Stimulated activated CD8-positive, alpha-beta memory T cell treated with anti-CD3 and anti-CD28 coated beads, Interleukin-4, amount 100 ng/mL, for 48 hours (primary cell): ENCODE measurements at places on chromosomes 4 and X.

DNA sequence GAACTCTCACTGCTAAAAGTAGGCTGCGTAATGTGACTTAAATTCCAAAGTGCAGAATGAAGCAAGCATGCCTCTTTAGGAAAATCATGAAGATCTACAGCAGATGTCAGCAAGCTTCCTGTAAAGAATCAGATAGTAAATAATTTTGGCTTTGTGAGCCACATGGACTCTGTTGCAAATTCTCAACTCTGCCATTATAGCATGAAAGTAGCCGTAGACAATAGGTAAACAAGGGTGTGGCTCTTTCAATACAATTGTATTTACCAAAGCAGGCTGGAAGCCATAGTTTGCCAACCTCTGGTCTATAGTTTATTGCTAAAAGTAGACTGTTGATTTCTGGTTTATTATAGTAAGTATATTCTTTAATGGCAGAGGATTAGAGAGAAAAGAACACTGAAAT, 80.3 kb upstream of the FAM9B start:
- DNase-seq: no peak

DNA sequence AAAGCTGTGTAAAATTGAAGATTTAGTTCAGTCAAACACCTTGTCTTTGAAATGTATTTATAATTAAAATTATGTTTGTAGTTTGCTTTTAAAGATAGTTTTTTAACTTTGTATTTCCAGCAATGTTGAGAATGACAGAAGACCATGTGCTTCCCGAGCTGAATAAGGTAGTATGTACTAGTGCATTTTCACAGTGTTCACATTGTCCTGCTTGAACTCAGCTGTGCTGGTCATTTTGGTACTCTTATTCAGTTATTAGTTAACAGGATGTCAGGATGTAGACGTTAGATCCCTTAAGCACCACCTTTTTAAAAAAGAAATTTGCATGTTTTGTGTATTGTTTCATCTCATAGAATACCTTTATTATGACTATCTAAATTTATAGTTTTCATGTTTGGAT, 28.4 kb downstream of the ANAPC4 start:
- no peak for DNase-seq

GRCh38 chrX:145464650-145465049, 217.3 kb downstream of the SPANXN1 start:
- DNase-seq: no peak

GRCh38 chr4:32909736-32910135, 2189.6 kb downstream of the PCDH7 start:
- DNase-seq: no peak

- no peak for DNase-seq
These were observed 97.4 kb upstream of the S100G start for GRCh38 chrX:16552546-16552945.

DNA sequence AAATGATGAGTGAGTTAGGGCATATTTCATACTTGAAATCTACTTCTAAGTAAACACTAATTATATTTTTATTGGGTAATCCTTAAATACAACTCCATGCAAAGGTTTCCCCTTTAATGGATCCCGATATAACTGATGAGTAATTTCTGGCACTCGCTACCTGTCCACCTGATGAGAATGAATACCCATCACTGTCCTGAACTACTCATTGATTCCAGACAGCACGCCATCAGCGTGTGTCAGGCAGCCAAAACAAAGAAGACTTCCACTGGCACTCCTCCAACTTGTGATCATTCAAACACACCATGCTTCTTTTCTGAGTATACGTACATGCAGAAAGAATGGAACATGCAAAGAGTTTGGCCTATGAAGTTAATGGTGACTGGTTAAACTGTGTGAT, 69.4 kb downstream of the HCCS start:
- DNase-seq: no peak

DNA sequence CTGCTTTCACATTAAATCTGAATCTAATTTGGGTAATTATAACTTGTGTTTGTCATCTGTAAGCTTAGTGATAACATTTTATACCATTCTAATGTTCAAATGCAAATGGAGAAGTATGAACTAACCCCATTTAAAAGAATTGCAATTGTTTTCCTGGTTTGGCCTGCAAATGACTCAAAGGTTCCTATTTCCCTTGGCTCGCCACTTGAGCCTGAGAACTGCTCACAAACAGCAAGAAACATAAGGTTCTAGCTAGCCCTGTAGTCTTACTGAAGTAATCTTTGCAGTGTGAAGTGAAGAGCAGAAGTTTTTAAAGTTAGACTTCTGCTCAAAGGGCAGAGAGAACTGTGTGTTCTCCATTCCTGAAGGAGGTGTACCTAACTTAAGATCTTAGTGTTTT, 27.2 kb downstream of the UPRT start:
- no peak for DNase-seq

DNA sequence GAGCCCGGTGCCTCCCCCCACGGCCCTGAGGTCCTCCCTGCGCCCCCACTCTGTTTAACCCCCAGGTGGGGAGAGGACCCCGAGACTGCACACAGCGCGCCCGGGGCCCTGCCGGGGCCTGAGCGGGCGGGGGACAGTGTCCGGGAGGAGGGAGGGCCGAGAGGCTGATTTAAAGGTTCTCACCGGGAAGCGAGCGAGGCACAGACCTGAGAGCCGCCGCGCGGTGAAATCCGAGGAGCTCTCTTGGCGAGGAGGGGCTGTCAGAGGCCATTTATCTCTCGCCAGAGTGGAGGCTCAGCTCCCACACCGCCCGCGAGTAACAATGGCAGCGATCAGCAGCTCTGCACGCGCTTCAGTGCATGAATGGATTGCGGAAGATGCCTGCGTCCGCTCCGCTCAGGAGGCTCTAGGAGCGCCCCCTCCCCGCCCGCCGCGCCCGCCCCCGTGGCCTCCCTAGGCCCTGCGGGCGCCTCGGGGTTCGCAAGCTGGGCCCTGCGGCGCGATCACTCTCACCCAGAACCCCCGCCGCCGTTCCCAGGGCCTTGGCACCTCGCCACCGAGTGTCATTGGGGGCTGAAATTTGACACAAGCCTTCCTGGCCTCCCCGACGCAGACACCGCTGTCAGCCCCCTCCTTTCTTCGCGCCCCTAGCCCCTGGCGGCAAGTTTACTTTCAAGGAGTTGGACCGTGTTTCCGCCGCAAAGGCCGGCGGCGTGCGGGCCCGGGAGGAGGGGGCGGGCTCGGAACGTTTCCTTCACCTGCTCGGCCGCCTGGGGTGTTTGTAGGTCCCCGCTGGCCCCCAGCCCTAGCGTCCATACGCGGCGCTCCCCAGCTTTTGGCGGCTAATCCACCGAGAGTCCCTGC, 48.7 kb upstream of the BCOR start:
- DNase-seq: no peak

DNA sequence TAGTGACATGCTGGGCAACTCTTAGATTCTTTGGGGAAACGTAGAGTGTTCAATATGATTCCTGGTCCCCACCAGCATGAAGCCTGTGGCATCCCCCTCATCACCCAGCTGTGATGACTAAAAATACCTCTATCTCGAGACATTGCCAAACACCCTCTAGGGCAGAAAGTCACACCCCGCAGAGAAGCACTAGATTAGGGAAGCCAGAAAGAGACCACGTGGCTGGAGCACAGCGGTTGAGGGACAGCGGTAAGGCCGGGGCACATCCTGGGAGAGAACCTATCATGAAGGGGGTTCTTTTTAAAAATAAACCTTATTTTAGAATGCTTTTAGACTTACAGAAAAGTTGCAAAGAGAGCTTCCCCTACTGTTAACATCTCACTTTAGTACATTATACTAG, 11.0 kb downstream of the FAT1 start:
- DNase-seq: no peak

DNA sequence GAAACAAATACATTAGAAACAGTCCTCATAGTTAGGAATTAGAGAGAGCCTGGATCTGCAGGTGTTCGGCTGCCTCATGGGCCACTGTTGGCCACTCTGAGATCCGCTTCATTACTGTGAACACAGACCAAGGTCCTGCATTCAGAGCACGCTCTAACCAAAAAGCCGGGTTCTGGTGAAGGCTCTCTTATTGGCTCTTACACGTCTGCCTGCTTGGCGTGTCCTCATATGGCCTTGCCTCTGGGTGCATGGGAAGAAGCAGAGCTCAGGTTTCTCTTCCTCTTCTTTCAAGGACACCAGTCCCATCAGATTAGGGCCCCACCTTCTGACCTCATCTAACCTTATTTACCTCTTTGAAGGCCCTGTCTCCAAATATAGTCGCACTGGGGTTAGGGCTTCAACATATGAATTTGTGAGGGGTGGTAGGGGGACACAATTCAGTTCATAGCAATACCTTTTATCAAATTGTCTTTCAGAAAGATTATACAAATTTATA, 37.1 kb upstream of the ELF2 start:
- no peak for DNase-seq

- peak; percentile 76 for DNase-seq
These were observed 1.8 kb downstream of the SEPTIN6 start for GRCh38 chrX:119690921-119691716.

DNA sequence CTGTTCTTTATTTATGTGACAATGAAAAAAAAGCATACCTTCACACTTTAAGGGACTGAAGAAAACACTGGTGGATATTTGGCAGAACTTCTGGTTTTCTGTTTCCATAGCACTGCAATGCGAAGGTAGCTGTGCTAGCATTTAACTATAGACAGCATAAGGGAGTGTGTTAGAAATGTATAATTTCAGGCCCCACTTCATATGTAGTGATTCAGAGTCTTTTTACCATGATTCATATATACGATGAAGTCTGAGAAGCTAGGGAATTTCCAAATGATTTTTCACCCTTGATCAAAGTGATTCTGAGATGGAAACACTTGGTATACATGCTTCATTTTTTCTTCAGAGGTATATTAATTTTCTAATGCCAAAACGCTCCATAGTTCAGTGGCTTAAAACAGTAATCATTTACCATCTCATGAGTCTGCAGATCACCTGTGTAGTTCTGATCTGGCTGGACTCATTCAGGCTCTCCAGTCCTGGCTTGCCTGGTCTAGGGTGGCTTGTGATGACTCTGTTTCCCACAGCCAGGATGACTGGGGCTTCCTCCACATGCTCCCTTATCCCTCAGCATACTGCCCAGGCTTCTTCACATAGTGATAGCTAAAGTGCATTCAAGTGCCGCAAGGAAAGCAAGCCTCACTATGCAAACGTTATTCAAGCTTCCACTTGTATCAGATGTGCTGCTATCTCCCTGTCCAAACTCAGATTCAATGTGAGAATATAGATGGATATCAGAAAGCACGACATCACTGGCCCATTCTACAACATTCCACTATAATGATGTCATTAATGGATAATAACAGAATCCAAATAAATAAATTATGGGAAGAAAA, 790.1 kb downstream of the TECRL start:
- DNase-seq: no peak

DNA sequence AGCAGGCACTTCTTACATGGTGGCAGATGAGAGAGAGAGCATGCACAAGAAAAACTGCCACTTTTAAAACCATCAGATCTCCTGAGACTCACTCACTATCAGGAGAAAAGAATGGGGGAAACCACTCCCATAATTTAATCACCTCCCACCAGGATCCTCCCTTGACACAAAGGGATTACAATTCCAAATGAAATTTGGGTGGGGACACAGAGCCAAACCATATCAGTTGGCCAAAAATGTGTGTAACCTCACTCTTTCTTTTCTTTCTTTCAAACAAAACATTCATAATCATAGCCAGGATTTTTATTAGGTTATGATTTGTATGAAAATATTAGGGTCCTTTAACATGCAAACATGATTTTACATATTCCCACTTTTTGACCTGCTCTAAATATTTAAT, 222.1 kb downstream of the PCDH18 start:
- DNase-seq: no peak

- DNase-seq: peak; percentile 59
These were observed 26.9 kb downstream of the CRLF2 start for GRCh38 chrX:1185561-1185960.

- no peak for DNase-seq
These were observed 326.3 kb downstream of the RAPGEF2 start for GRCh38 chr4:159428975-159429692.

- DNase-seq: no peak
These were observed 7.9 kb downstream of the TRIM2 start for GRCh38 chr4:153211986-153212728.

DNA sequence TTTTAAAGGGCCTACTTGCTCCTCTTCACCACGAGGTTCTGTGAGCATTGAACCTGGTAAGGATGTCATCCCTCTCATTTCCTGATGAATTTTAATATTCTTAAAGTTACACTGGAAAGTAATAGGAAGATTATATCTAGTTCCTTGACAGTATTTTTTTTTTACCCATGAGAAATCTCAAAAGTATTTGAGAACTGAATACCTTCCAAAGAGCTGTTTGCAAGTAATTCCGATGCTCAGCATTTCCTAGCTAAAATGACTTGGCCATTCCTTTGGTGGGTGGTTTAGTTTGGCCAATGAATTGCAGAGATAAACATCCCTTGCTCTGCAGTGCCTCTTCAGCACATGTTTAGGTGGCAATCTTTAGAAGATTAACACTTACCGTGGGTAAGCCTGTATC, 110.2 kb upstream of the WDR1 start:
- no peak for DNase-seq

- no peak for DNase-seq
These were observed 147.2 kb upstream of the SFRP2 start for GRCh38 chr4:153936121-153936520.
